Activated CD8-positive, alpha-beta T cell treated with anti-CD3 and anti-CD28 coated beads, Interleukin-2, amount 10 ng/mL, durations not matched to agents 7 days and 5 days (primary cell): ENCODE measurements at places on chromosomes 1 and 21. TPM values are rescaled to one million over a fixed set of nuclear protein-coding genes. Genes with fewer than 3 reads are reported as not detected.

DNA sequence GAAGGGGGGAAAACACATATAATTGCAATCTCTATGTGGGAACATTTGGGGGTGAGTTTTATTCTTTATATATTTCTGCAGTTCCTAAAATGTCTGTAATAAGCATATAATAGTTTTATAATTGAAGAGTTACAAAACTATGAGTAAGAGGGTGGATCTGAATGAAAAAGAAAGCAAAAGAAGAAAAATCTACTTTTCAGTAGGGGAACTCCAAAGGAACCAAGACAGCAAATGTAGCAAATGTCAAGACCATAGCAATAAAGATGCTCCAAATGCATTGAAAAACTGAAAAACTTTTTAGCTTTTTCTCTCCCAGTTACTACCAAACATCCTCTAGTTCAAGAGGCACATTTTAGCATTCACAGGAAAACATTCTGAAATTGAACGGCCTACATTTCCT is 434.8 kb downstream of the LMO4 start:
- no peak for DNase-seq

- no peak for DNase-seq
Measured at GRCh38 chr1:64733581-64734286, 11.1 kb upstream of the RAVER2 start.

DNA sequence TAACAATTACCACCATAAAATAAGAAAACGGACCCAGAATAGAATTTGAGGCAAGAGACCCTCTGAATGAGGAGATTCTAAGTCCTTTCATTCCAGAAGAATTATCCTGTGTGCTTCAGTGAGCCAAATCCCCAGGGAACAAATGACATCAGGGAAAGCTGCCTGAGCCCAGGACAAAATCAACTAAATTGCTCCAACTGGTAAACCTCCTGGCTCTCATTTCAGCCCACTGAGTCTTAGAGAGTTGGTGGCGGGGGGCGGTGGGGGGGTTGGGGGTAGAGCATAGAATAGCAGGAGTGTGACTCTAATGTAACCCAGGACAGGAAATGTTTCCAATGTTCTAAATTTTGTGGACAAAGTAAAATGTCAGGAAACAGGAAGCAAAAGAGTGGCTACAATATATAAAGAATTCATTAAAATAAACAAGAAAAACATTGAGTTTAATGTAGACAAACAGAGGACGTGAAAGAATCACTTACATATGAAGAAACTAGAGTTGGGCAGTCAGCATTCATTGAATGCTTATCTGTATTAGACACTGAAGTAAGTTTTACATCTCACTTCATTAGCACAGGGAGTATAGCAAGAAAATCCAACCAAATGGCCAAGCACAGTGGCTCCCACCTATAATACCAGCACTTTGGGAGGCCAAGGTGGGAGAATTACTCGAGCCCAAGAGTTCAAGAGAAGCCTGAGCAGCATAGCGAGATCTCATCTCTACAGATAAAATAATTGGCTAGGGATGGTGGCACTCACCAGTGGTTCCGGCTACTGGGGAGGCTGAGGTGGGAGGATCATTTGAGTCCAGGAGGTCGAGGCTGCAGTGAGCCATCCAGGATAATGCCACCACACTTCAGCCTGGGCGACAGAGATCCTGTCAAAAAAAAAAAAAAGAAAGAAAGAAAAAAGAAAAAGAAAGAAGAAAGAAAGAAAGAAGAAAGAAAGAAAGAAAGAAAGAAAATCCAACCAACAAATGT is 75.1 kb downstream of the DHRS3 start:
- DNase-seq: no peak

- DNase-seq: no peak
Measured at GRCh38 chr21:45872902-45873301, 108.7 kb upstream of the COL6A1 start.

C1orf115 gene
- 0.10 TPM for total RNA-seq

KIAA0319L gene
- total RNA-seq: 27.0 TPM
